Endothelial cell of umbilical vein (primary cell): ENCODE measurements at places on chromosomes 5 and 9. TPM values are rescaled to one million over a fixed set of nuclear protein-coding genes. Genes with fewer than 3 reads are reported as not detected.

DNA sequence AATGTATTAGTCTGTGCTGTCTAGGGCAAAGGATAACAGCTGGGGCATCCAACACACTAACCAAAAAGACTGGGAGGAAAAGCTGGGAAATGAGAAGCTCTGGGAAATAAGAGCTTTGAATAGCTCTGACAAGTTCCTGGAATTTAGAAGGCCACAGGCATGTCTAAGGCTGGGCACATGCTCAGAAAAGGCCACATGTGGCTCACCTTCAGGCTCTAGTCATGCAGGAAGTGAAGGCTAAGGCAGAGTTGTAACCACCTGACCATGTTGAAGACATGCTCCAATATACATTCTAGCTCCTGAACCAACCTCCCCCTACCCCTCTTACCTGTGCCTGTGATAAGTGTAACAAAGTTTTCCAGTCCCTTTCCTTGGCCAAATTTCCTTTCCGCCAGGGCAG, 31.7 kb downstream of the CLTA start:
- no peak for DNase-seq

DNA sequence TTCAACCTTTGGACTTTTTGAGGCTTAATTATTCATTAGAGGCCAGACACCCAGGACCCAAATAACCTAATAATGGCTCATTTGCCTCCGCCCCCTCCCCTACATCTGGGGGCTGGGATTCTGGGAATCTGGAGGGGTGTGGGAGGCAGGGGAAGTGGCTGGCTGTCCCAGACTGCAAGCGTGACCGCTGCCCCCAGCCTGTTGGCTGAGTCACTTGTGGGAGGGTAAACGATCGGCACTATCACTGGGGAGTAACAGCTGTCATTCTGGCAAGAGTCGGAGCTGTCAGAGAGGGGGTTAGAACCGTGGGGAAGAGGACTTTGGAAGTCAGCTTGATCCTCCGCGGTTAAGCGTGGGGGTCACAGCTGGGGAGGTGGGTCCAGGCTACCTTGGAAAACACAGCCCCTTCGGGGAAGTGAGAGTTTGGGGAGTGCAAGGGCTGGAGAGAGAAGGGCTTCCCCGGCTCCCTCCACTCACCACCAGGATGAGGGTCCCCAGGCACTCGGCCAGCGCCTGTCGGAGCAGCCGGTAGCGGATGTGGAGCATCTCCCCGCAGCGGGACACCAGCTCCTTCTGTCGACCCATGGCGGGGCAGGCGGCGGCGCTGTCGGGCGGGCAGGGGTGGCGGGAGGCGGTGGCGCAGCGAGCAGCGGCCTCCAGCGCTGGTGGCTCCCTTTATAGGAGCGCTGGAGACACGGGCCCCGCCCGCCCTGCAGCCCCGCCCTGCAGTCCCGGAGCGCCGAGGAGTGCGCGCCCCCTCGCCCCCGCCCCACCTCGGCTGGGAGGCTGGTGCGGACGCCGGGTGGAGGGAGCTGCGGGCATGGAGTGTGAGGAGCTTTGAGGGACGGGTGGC, at the start of gene AQP3:
Gene AQP3, minus strand, starts transcription at position 648 of the 853 bp plus-strand sequence. Its CDS starts 63 bp downstream, at position 585.
- DNase-seq: peak; percentile 51

The PKN3 gene
- 27.0 and 29.5 TPM in 2 replicates for polyA plus RNA-seq

The SPATA6L gene
- 0.40 and 0.46 TPM in 2 replicates for polyA plus RNA-seq

DNA sequence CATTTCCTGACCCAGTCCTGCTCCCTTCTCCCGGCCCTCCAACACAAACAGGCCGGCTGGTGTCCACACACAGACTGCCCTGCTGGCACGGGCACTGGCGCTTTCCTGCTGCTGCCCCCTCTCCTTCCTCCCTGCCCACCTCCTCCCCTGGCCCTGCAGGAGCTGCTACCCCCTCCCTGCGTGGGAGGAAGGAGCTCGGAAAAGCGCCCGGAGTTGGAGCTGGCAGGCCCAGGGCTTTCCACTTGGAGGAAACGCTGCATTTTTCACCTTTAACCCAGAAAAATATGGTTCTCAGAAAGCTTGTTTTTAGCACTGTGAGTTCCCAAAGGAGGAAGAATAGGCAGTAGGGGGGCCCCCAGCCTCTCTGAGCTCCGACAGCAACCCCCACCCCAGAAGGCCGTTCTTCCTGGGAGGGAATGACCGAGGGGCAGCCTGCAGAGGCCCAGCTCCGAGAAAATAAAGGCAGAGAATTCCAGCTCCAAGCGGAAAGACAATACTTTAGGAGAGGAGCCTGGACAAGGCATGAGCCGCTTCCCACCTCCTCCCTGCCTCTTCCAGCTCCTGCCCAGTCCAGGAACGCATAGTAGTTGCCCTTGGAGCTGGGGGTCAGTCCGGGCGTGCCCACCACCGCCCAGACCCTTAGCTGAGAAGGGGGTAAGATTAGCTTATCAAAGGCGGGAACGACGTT, 88.9 kb downstream of the LIFR start:
- peak; percentile 92 for DNase-seq

DNA sequence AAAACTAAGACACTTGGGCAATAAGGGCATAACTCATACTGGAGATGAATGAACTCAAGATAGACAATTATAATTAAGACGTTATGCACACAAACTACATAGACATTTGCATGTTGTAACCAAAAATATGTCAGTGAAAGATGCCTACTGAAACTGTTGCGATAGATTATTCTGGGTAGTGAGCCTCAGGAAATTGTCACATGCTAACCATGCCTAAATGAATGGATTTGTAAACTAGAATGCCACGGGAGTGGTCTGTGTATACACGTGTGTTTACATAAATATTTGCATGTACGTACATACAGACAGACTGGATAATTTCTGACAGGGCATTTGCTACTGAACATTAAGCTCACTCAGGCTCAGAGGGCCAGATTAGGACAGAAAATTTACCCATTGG, 1.2 kb downstream of the NIPSNAP3B start:
- no peak for DNase-seq

GRCh38 chr5:153674356-153674755, 183.9 kb downstream of the GRIA1 start:
- no peak for DNase-seq

The LHX3 gene
- polyA plus RNA-seq: not detected in 2 replicates

- DNase-seq: no peak
These were observed 202.3 kb upstream of the SGCD start for GRCh38 chr5:156124708-156125107.

The NEUROG1 gene
- not detected in 2 replicates for polyA plus RNA-seq

DNA sequence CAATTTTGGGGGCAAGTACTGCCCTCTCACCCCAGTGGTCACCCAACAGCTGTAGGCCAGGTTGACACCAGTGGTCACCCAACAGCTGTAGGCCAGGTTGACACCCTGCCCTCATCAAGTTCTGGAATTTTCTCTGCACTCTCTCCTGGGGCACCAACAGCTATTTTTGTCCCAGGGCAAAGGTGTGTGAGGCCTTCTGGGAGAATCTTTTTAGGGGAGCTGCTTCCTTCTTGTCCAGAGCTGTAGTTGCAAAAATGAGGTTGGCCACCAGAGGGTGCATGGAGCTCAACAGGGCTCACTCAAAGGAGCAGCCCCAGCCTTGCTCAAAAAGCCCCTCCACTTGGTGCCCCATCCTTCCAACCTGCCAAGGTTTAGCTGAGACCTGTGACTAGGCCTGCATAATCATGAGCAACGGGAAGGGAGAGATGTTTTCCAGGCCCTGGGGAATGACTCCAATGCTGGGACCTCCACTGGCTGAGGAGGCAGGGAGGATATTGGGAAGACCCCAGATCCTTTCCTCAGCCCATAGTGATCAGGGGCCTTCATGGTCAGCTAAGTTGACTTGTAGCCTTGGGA, 10.6 kb upstream of the P4HA2 start:
- peak; percentile 69 for DNase-seq

The BTNL9 gene
- polyA plus RNA-seq: 0.33 TPM in 1 of 2 replicates, not detected in the other

GRCh38 chr5:39760385-39761198, 335.8 kb upstream of the DAB2 start:
- peak; percentile 12 for DNase-seq

The NMUR2 gene
- polyA plus RNA-seq: not detected in 2 replicates

DNA sequence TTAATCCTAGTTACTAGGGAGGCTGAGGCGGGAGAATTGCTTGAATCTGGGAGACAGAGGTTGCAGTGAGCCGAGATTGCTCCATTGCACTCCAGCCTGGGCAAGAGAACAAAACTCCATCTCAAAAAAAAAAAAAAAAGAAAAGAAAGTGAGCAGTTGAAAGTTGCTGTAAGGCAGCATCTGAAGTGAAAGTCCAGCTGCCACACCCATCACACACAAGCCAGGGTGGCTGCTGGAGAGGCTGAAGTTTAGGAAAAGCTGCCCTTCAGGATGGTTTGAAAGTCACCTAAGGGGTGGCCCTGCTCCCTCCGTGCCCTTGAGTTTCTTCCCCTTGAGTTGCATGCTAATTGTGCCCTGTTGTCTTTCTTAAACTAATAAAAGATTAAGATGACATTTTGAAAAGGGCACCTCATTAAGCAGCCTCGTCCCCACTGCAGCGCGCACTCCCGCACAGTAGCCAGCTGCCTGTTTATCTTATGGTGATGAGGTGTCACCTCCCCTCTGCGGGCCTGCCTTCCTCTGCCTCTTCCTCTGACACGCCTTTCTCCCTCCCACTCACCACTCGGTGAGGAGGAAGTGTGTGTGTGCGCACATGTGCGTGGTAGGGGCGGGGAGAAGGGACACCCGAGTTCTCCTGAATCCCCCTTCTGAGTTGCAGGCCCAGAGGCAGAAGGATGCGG, 104.2 kb upstream of the PANK3 start:
- no peak for DNase-seq

GRCh38 chr9:14339746-14340145, 25.8 kb upstream of the NFIB start:
- no peak for DNase-seq

DNA sequence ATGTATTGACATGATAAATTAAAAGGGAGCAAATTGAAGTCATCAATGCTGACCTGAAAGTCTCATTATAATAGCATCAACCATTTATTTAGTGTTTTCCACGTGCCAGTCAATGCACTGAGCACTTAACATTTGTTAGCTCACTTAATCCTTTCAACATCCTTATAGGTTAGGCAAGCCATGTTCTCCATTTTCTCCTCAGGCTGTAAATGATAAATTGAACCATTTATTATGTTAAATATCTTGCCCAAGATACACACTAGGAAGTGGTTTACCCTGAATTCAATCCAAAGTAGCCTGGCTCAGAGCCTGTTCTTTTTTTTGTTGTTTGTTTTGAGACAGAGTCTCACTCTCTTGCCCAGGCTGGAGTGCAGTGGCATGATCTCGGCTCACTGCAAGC, 25.0 kb upstream of the SNX2 start:
- no peak for DNase-seq

GRCh38 chr5:119928974-119929373, 299.6 kb downstream of the FAM170A start:
- DNase-seq: no peak

The DBH gene
- polyA plus RNA-seq: not detected in 2 replicates

GRCh38 chr9:8613346-8613825, 813.8 kb upstream of the DMAC1 start:
- no peak for DNase-seq

The TLR4 gene
- 12.2 and 18.2 TPM in 2 replicates for polyA plus RNA-seq

- no peak for DNase-seq
These were observed 1074.0 kb downstream of the PTPRD start for GRCh38 chr9:9538766-9539165.

DNA sequence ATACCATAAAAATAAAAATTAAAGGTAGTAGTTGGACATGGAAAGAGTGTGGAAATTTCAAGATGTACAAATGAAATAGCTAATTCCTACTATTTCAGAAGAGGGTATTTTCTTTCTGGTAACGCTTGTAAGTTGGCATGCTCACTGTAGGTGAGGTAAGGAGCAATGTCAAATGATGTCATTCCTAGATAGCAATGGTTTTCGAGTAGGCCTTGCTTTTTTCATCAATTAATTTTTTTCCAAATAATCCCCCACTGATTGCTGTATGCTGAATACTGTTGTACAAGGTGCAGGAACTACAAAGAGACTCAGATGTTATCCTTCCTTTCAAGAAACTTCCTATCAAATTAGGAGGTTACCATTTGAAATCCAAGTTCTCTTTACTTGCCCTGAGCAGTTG, 928 bp upstream of the SELENOP start:
- DNase-seq: no peak

DNA sequence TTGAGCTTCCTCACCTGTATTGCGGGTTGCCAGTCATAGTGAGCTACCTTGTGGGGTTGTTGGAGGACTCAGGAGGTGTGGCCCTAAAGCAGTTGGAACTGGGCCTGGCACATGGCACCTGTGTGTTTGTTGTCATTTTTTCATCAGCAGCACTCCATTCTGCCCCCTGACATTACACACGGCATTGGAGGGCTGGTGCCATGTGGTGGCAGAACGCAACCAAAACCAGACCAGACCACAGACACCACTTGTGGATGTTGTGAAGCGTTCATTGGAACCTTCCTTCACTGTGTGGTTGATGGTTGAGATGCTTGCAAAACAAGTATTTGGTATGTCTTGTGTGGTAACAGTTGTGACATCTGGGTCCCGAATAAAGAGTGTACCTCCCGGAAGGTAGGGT, 113.2 kb upstream of the ERCC6L2 start:
- no peak for DNase-seq

DNA sequence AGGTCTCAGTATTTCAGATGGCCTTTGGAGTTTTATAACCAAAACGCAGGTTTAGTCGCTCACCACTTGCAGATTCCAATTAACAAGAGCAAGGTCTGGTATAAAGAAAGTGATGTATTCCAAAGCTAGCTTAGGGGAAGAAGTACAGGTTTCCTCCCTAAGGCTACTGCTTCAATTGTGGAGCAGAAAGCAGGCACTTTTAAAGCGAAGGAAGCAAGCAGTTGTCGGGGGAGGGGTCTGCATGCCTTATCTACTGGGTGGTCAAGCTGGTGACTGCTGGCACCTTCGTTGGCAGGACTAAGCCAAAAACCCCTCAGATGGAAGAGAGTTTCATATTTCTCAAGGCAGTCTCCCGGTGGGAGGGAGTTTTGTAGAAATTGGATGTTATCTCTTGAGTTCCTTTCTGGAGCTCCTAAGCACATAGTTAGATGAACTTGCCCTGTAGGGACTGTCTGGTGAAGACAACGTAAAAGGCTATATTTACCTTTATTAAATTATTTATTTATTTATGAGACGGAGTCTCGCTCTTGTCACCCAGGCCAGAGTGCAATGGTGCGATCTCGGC, 1.6 kb upstream of the TMEM245 start:
- no peak for DNase-seq

The OR1L6 gene
- polyA plus RNA-seq: not detected in 2 replicates

- DNase-seq: no peak
These were observed 32.0 kb downstream of the SMIM15 start for GRCh38 chr5:61130289-61130688.

GRCh38 chr9:98998441-98999151, 54.9 kb downstream of the COL15A1 start:
- peak; percentile 50 for DNase-seq

GRCh38 chr5:3853362-3853761, 257.7 kb downstream of the IRX1 start:
- DNase-seq: no peak
